Inflammatory macrophage treated with lipopolysaccharide for 1 hour (primary cell): ENCODE measurements at places on chromosomes 6 and 20.

- no peak for DNase-seq
Measured at GRCh38 chr6:163955096-163955495, 540.6 kb downstream of the QKI start.

DNA sequence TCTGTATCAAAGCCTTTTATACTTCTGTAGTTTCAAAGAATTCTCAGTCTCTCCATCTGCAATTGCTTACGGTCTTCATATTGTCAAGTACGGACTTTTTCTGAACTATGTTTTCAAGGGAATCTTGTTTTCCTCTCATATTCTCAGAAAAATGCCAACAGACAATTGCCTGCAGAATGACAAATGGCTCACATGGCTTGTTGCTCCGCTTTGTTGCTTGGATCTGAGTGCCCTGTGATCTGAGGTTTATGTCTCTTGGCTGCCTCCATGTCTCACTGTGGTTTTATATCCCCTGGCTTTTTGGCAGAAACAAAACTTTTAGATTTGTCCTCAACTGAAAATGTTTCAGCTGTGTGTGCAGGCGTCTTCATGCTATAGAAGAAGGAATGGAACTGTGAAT is 285.4 kb upstream of the CHD6 start:
- DNase-seq: no peak

GRCh38 chr20:3658716-3659491 is 4.3 kb downstream of the GFRA4 start:
- peak; percentile 16 for DNase-seq

DNA sequence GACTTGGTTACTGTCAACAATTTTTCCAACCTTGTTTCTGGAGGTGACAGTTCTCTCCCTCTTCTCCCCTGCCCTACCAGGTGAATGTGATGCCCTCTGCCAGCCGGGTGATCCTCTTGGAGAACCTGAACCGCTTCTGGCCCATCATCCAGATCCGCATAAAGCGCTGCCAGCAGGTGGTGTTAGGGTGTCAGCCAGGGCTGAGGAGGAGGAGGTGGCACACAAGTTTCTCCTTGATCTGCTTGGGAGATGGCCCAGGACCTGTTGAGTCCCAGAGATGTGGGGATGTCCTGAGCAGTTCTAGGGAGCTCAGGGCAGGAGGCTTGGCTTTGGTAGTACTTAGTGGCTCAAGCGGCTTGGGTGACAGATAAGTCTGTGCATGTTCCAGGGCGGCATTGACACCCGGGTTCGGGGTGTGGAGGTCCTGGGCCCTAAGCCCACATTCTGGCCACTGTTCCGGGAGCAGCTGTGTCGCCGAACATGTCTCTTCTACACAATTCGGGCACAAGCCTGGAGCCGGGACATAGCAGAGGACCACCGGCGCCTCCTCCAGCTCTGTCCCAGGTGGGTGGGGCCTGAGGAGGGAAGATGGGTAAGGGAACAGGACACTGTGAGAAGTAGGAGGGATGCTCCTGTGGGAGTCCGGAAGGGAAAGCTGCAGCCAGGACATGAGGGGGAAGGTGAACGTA is 21.2 kb downstream of the CUL9 start:
- no peak for DNase-seq

- DNase-seq: no peak
Measured at GRCh38 chr6:143026696-143027449, 33.8 kb upstream of the AIG1 start.

DNA sequence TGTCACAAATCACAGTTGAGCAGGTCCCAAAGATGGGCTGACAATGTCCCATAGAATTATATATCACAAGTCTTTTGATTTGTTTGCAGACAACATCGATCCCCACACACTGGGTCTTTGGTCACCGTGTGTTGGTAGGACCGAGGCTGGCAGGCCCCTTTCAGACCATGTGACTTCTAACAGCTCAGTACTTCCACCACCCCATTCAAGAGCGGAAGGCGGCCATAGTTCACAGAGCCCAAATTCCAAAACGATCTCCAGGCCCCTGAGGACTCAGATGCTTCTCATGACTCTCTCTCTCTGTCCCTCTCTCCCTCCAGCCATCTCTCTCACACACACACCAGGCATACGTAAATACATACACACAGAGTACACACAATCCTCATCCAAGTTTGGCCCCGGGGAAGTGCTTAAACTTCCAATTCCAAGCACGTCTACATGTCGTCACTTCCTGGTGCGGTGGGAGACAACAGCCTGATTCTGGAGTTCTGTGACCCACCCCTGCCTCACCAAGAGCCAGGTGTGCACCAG is 155.9 kb upstream of the INSM1 start:
- DNase-seq: no peak

- no peak for DNase-seq
Measured at GRCh38 chr6:104653781-104654180, 205.9 kb downstream of the HACE1 start.

- no peak for DNase-seq
Measured at GRCh38 chr20:39311851-39312506, 349.8 kb downstream of the DHX35 start.

- DNase-seq: no peak
Measured at GRCh38 chr6:71733970-71734899, 152.1 kb upstream of the RIMS1 start.

- DNase-seq: no peak
Measured at GRCh38 chr6:47741807-47742206, 40.0 kb upstream of the OPN5 start.

GRCh38 chr6:142154336-142154735 is 7.3 kb downstream of the VTA1 start:
- DNase-seq: no peak

GRCh38 chr6:42782689-42783176 is 881 bp downstream of the BICRAL start:
- DNase-seq: peak; percentile 62

- peak; percentile 31 for DNase-seq
Measured at GRCh38 chr6:31114970-31115849, 610 bp downstream of the PSORS1C1 start.

- no peak for DNase-seq
Measured at GRCh38 chr6:154721460-154721859, 11.8 kb upstream of the SCAF8 start.
